ENCODE measurements at places on chromosomes 7 and 10.
A peak's percentile ranks its signal among the peaks of the same experiment; 100 is the strongest.

GRCh38 chr10:125005312-125006187 lies 63.6 kb downstream of the ZRANB1 start:
- DNase-seq = no peak

GRCh38 chr10:11505639-11506038 lies 105.8 kb downstream of the USP6NL start:
- DNase-seq = no peak

DNA sequence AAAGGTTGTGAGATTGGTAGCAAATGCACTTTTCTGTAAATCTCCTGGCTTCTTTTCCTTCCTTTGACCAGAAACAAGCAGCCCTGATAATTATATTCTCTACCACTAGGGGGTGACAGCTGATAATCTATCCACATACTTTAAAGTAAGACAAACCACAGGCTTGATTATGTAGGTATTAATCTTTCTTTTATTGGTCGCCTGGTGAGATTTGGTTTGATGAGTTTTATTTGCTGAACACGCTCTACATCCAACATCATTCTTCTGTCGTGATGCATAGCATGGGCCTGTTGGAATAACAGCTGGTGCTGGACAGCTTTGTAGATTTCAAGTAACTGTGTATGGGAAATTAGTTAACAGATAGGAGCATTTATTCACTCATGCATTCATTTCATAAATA lies 63.5 kb downstream of the ZNF365 start:
- peak; percentile 54 for DNase-seq

GRCh38 chr10:31318382-31318853 lies 598 bp upstream of the ZEB1 start:
- peak; percentile 42 for DNase-seq

- no peak for DNase-seq
Observed at GRCh38 chr10:69336952-69337295, 58.6 kb downstream of the HK1 start.

DNA sequence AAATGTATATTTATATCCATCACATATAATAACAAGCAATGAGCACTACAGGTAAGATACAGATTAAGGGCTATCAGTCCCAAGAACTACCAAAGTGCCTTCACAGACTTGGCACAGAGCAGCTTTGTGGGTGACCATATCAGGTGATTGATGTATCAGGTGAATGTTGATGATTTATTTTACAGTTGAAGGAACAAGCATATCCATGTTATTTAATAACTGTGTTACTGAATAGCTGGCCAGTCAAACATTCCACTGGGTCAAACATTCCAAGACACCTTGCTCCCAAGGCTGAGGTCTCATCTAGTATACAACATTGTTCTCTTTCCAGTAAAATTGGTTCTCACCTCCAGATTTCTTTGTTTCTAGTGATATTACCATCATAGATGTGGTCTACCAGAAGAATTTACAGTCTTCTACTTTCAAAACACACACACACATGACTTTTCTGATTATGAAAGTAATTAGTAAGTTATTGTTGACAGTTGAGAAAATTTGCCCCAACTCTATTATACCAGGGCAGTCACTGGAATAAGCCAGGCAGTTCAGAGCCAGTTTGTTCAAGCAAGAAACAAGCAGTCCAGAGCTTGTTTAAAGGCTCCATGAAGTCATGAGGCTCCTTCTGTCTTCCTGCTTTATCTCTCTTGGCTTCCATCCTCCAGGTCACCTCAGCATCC lies 68.2 kb downstream of the ELAPOR2 start:
- DNase-seq = no peak

DNA sequence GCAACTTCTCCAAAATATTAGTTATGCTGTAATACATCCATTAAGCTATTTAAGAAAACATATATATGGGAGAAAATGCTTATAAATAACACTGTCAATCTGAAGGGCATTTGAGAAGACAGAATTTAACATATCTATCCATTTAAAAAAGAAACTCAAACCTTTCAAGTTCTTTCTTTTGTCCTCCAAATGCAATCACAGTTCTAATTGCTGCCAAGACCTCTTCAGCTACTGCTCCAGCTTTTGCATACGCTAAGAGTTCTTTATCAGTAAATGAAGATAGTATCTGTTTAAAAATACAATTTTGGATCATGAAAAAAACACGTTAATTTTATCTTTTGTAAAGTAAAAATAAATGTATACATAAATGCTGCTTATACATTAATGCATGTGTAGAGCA lies 39.6 kb downstream of the ABCB1 start:
- no peak for DNase-seq

DNA sequence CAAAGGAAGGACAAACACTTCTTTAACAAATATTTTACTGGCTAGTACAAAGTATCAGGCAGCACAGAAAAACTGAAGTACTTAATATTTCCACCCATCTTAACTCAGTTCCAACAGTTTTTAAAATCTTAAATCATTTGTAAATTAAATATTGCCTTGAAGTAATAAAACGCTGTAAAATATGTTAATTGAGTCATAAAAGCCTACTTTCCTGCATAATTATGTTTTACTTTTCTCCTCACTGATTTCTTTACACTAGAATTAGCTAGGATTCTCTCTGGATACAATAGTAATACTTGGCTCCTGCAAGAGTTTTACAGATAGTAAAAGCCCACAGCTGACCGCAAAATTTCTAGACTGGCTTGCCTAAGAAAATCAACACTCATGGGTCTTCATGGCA lies 74.9 kb downstream of the SFMBT2 start:
- no peak for DNase-seq

GRCh38 chr7:47394216-47394615 lies 187.7 kb downstream of the TNS3 start:
- no peak for DNase-seq

DNA sequence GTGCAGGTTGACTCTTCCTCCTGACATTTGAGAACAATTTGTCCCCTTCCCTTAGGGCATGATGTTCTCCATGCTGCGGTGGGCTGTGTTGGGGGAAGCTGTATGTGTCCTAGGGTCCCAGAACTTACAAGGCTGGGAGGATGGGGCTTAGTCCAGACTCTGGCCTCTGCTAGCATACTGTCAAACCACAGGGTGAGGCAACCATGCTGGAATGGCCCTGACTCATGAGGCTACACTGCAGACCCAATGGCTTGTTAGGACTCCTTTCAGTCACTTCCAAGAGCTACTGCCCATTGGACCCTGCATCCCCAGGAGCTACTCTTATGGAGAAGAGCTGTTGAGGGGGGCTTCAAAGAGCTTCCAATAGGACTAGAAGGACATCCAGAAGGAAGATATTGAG lies 20.1 kb upstream of the FAM170B start:
- no peak for DNase-seq

DNA sequence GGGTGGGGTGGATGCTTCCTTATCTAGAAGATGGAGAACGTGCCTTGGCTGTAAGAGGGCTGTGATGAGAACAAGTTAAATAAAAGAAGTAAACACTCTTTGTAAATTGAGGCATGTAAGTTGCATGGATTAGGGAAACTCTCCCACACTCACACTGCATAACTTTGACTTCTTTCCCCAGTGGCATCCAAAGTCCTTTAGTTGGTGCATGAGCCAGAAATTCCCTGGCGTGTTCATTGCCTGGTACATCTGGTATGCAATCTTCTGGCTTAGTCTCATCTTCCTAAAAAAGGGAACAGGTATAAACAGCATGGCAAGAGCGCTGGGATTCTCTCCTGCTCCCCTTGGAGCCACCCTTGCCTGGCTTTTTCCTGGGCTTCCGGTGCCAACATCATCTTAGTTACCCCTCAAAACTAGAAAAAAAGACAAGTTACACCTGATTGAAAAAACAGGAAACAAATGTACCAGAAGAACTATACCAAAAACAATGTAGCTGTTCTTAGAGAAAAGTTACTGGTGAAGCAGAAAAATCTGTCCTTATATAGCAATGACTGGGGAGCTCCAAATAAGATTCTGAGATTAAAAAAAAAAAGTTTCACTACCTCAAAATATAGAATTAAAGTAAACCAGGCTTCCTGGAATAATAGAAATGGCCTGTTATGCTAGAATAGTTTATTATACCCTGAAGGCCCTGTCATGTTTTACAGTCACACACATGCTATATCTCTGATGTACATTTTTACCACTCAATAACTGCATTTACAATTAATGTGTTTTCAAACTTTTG lies 9.9 kb downstream of the RP9 start:
- DNase-seq = no peak

GRCh38 chr7:1569833-1570632 lies at the start of gene PSMG3:
TSS of gene PSMG3 (minus strand) at chr7:1570032. CDS start at chr7:1569339, 693 bp downstream.
- DNase-seq = peak; percentile 76

- DNase-seq = peak; percentile 18
Observed at GRCh38 chr10:22932626-22933370, 4.9 kb downstream of the ARMC3 start.

DNA sequence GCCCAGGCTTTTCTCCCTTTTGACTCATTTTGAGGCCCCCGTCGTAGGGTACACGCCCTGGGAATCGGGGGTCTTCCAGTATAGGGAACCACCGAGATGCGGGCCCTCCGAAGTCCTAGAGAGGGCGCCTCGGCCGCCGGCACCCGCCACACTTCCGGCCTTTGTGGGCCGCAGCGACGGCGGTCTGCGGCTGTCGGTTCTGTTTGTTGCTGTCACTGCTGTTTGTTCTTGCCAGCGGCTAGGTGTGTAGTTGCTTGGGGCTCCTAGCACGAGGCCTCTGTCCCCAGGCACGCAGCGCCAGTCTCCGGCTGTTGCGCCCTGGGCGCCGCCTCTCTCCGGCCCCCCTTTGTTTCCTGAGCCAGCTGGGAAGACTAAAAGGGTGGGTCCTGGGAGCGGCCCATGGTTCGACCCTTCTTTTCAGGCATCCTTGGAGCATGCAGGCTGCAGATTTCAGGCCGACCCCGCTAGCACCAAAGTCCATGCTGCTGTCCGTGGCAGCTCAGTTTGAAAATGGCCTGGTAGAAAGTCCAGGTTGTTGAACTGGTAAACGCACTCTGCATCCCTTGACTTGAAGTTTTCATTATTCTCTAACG lies 17.8 kb upstream of the ZKSCAN1 start:
- DNase-seq = no peak
